ENCODE measurements at places on chromosomes 16 and 17.

GRCh38 chr16:17369421-17370222 lies 101.1 kb downstream of the XYLT1 start:
- peak; percentile 43 for DNase-seq

DNA sequence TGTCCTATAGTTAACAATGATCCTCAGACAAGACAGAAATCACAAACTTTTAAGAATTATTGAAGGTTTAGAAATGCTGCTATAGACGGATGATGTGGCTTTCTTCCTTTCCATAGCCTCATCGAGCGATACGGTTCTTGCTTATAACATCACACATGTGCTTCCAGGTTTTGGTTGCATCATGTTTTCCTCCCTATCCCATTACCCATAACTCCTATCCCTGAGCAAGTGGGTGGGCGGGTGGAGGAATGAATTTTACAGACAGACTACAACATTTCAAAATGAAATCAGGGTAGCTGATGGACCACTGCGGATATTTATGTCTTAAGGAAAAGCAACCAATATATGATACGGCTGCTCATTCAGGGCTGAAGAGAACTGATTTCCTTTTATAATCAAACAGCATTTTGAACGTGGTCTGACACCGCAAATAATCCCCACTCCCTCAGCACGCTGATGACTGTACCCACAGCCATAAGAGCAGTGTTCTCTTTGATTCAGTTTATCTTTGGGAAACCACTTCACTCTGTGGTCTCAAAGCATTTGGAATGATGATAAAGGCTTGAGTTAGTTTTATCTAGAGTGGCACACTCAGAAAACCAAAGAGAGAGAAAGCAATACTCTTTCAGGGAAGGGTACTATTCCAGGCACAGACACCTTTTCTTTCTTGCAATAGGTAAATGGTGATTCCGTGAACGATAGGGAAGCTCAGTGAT lies 4.6 kb upstream of the AKTIP start:
- no peak for DNase-seq

- DNase-seq, result no peak
Observed at GRCh38 chr17:77905766-77906165, 52.7 kb upstream of the TNRC6C start.

DNA sequence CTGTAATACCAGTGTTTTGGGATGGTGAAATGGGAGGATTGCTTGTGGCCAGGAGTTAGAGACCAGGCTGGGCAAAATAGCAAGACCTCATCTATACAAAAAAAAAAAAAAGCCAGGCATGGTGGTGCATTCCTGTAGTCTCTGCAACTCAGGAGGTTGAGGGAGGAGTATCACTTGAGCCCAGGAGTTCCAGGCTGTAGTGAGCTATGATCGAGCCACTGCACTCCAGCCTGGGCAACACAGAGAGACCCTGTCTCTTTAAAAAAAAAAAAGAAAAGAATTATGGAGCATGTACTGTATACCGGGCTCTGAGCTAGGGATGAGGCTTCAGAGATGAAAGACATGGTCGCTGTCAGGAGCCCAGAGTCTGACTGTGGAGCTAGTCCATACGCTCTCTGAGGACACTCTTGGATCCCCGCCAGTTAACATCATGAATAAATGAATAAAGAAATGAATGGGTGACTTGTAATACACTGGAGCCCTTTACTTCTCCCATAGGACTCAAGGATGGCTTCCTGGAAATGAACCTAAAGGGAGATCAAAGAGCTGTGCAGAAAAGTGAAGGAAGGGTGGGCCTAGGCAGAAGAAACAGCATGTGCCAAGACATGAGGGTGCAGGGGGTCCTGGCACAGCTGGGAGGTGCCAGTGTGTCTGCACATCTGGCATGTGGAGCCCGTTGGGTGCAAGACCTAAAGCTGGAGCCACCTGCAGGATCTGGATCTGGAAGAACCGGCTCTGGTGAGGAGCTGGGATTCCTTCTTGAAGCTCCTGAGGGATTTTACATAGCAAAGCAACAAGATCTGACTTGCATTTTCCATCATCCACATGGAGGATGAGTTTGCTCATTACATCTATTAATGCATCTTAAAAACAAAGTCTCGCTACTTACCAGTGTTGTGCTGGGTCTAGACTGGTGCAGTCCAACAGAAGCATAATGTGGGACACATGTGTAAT lies 120.4 kb downstream of the IRX3 start:
- DNase-seq, result no peak

- DNase-seq, result no peak
Observed at GRCh38 chr17:68127914-68128313, 92.4 kb downstream of the KPNA2 start.

- DNase-seq, result no peak
Observed at GRCh38 chr17:44361292-44362260, 2.1 kb downstream of the FAM171A2 start.

DNA sequence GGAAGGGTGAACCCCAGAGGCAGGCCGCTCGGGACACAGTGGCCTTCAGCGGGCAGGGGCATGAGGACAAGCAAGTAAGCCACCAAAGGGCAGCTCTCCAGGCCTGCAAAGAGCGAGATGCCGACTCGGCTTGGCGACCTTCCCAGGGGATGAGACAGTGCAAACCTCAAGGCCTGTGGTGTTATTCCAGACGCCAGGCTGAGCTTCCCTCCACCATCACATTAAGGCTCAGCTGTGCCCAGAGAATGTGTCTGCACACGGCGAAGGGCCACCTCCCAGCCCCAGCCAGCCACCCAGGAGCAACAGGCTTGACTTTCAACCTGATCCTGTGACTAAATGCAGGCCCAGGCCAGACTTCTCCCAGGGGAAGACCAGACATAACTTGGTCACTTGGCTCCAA lies 251.4 kb downstream of the SOX9 start:
- DNase-seq, result peak; percentile 80

DNA sequence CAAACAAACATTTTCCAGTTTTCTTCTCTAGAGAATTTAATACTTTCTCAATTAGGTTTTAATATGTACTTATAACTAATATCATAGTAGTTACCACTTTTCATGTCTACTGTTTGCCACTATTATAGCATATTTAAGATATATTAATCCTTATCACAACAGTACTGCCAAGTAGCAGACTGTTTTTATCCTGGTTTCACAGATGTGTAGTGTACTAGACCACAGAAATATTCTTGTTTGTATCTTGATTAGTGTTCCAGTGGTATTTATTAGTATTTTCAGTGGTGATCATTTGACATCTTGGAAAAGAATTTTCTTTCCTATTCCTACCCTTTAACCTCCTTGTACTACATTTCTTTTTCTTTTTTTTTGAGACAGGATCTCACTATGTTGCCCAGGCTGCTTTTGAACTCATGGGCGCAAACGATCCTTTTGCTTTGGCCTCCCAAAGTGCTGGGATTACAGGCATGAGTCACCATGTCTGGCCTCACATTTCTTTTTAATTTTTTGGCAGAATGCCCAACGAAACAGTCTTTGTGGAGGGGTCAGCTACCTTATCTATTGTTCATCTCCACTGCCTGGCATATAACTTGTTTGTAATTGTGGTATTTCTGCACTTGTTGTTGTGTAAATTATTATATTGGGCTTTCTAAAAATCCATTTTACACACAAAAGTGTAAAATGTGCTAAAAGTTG lies 27.2 kb downstream of the MAP2K4 start:
- DNase-seq, result peak; percentile 50

- DNase-seq, result peak; percentile 97
Observed at GRCh38 chr17:71423871-71424546, 696.8 kb upstream of the SOX9 start.

DNA sequence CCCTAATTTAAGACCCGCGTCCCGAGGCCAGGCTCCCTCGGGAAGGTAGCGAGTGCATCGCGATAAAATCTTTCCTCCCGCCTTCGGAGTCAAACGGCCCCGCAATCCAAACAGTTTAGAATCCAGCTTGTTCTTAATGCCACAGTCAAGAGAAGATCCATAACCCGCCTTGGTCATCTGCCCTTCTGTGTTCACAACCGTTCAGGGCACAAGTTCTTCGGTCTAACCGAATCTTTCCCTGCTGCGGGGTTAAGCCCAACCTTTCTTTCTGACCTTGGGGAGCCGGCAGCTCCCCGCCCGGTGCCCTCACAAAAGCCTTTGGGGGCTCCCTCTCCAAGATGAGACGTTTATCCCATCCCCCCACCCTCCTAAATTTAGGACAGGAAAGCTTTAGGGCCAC lies 30.3 kb downstream of the CPSF4L start:
- DNase-seq, result peak; percentile 26

- DNase-seq, result no peak
Observed at GRCh38 chr17:66734186-66734943, 100.6 kb upstream of the CACNG5 start.

DNA sequence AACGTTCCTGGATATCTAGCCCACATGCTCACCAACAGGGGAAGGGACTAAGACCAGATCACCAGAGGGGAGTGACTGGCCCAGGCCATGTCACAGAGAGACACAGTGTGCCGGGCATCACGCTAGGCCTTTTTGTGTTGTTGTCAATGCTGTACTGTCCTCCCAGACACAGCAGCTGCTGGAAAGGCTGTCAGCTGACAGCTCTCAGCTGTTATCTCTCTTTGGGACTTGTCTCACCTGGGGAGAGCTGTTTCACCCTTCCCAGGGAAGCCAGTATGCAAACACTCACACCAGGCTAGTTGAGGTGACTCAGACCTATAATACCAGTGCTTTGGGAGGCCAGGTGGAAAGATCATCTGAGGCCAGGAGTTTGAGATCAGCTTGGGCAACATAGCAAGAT lies 19.4 kb downstream of the UNC45B start:
- no peak for DNase-seq

GRCh38 chr16:74633686-74634085 lies 26.8 kb upstream of the GLG1 start:
- no peak for DNase-seq

- DNase-seq, result no peak
Observed at GRCh38 chr17:48997827-48998586, 822 bp downstream of the IGF2BP1 start.

DNA sequence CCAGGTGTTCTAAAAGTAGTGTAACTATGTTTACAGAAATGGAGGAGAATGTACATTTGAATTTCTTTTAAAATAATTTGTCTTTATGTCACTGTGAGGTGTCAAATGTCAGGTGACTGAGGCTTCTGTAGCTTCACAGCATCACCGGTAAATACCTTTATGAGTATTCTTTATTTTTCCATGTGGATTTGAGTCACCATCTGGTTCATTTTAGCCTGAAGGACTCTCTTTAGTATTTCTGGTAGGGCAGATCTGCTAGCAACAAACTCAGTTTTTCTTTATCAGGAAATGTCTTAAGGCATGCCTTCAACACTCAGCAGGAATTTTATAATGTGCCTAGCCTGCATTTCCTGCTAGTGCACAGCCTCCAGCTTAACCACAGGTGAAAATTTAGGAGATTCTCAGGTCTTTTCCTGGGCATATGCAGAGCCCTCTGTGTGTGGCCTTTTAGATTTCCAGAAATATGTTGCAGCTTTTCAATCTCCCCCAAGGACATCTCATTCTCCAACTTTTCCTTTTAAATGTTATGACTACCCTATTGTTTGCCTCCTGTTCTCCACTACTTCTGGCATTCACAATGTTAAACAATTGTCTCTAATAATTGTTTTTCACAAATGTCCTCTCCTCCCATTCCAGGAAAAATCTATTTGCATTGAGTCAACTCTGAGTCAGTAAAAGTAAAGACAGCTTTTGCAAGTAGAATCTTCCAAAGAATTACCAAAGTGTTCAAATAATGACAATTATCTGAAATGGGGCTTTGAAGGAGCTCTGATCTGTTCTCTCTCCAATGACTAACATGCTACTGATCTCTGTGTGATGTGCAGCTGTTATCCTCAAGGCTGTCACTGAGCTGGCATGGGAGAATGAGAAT lies 239.4 kb upstream of the CPHXL start:
- DNase-seq, result no peak

- DNase-seq, result no peak
Observed at GRCh38 chr16:81810361-81810760, 31.3 kb downstream of the PLCG2 start.

GRCh38 chr17:36726199-36726598 lies 124.8 kb downstream of the MRM1 start:
- DNase-seq, result no peak

- DNase-seq, result no peak
Observed at GRCh38 chr16:52071101-52071500, 475.8 kb downstream of the TOX3 start.

GRCh38 chr16:26643519-26643918 lies 423.2 kb upstream of the C16orf82 start:
- DNase-seq, result no peak

DNA sequence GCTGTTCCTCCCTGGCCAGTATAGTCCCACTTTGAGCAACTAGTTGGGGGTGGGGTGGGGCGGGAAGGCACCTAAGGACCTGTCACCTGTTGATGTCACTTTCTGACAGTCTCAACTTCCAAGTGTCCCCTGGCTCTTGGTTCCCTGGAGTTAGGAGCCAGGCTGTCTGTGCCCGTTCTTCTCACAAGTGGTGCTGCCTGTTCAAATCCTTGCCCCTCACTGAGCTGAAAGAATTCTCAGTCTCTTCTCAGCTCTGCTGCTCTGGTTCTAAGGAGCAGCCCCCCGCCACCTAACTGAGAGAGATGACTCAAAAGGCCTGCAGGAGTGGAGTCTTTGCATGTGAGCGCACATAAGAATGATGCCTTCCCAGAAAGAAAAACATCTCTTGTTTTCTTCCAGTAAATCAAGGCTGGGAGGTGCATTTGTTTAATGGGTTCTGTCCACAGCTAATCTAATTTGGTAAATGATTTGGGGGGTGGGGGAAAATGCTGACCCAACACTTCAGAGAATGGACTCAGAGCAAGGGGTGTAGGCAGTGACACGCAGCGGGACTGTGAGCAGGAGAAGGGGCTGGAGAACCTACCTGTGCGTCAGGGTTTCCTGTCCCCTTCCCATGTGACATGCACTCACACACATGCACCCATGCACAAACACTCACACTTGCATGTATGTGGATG lies 78.2 kb upstream of the NLRP1 start:
- DNase-seq, result no peak

DNA sequence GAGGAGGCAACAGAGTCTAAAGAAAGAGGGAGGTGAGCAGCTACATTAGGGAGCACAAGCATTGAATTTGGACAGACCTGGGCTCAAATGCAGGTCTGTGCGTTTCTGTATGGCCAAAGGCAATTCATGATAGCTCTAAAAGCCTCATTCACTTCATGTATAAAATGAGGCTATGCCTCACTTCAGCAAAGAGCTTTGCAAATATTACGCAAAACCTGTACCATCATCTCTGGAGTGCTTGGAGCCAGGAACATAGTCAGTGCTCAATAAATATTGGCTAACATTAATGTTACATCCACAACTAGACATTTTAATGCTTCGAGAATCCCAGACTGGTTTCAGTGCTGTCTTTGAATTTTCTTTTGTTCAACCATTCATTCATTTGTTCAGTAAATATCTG lies 254.7 kb upstream of the CDH11 start:
- no peak for DNase-seq

- no peak for DNase-seq
Observed at GRCh38 chr16:66952430-66953110, 8.5 kb upstream of the CES3 start.

DNA sequence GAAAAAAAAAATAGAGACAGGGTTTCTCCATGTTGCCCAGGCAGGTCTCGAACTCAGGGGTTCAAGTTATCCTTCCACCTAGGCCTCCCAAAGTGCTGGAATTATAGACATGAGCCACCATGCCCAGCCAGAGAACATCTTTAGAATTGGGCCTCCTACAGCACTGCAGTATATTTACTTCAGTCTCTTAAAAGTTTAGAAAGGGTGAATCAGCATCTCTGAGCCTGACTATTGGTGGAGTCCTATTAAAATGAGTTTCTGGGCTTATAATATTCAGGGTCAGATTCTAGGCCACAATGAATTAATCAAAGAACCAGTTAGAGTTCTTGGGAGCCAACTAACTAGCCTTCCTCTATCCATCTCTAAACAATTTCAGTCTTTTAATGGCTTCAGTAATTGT lies 22.8 kb downstream of the TADA2A start:
- no peak for DNase-seq

- no peak for DNase-seq
Observed at GRCh38 chr17:76612465-76612864, 26.8 kb upstream of the ST6GALNAC2 start.

Data from RPMI7951 (cell line).